ENCODE measurements at places on chromosomes 6 and 20. TPM values are rescaled to one million over a fixed set of nuclear protein-coding genes. Genes with fewer than 3 reads are reported as not detected.

SDCBP2 gene
- 3.3 TPM for total RNA-seq

- DNase-seq, result no peak
These were observed 137.2 kb downstream of the B3GAT2 start for GRCh38 chr6:70819646-70820045.

BYSL gene
- total RNA-seq, result 14.7 TPM

GRCh38 chr6:165204807-165205545, 104.4 kb downstream of the C6orf118 start:
- no peak for DNase-seq

DNA sequence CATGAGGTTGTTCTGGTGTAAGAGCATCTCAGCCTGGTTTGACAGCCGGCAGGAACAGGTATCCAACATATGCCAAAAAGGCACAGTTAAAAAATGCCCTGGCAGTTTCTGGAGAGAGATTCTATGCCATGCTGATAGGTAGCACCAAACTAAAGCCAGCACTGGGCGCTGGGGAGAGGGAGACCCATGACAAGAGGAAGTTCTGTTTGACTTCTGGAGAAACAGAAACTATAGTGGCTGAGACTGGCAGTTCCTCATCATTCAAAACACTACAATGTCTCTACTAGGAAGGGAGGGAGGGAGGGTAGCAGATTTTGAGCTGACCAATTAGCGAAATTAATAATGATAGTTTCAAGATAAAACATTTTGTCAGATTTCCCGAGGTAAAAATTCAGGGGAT, 174.1 kb downstream of the ADAT2 start:
- no peak for DNase-seq

DNA sequence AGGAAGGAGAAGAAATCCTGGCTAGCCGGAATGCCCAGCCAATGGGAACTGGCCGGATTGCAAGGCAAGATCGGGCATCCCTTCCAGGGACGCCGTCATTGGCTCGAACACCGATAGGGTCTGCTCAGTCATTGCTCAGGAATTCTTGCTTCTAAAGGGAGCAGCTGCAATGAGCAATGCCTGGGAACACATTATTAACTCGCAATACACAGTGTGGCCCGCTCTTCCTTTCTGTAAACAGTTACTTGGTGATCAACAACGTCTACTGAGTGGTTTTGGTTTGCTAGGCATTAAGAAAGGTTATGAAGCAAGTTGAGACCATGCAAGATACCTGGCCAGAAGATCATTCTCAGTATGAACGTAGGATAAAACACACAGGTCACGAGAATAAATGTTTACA, 165.4 kb upstream of the CITED2 start:
- DNase-seq, result no peak

- DNase-seq, result no peak
These were observed 21.9 kb upstream of the CD2AP start for GRCh38 chr6:47455533-47456209.

DNA sequence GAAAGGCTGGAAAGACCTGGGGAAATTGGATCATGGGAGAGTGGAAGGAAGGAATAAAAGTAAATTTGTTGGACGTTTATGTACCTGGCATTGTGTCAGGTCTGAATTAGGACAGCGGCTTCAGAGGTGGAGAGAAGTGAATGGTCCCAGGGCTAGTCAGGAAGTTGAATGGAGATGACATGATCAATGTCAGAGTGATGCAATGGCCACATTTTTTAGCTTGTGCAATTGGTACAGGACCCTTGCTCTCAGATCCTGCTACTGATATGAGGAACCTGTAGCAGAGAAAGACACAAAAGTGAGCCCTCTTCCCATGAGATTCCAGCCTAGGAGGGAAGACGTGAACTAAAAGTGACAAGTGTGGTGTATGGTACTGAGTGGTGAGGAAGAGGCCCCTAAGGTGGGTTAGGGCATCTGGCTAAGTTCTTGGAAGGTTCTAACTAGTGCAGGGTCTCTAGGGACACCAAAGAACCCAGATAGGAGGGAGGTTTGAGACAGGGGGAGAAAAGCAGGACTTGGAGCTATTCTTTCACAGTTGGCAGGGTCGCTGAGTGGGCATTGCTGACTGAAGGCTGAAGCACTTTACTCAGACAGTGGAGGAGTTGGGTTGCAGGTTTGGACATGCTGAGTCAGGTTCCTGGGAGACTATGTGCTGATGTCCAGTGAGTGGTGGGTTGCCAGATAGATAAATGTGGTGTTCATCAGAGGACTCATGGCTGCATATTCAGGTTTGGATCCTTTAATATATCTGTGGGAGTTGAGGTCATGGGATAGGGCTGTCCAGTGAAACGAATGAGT, 266.1 kb upstream of the RNF24 start:
- no peak for DNase-seq
